Activated CD4-positive, CD25-positive, alpha-beta regulatory T cell treated with anti-CD3 and anti-CD28 coated beads, Interleukin-2, amount 50 U/mL, for 16 hours (primary cell): ENCODE measurements at places on chromosomes 5 and 9.

- no peak for DNase-seq
These were observed 850.5 kb upstream of the SEMA6A start for GRCh38 chr5:117425163-117425562.

GRCh38 chr5:175616083-175616482 lies 41.8 kb upstream of the HRH2 start:
- DNase-seq: no peak

- no peak for DNase-seq
These were observed 26.0 kb upstream of the C9orf72 start for GRCh38 chr9:27599102-27599869.

DNA sequence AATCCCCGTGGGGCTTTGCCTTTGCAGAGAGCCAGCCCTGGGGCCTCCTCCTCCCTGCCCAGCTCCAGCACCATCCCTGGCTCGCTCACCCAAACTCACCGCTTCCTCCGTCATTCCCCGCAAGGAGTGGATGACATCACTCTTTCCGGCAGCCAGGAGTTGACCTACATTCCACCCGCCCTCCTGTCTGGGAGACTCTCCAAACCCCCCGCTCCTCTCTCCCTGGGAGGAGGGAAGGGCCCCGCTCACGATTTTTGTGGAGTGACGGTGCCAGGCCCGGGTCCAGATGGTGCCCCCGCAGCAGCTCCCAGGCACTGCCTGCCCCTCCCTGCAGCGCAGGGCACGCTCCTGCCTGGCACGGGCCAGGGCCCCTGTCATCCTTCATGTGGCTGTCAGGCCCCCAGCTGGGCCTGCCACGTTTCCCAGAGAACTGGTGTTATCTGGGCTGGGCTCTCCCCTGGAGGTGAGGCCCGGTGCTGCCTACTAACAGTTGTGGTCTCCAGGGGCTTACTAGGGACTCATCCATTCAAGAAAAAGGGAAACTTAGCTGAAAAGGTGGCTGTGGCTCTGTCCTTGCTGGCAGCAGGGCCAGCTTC lies 52.3 kb downstream of the NTNG2 start:
- DNase-seq: no peak

DNA sequence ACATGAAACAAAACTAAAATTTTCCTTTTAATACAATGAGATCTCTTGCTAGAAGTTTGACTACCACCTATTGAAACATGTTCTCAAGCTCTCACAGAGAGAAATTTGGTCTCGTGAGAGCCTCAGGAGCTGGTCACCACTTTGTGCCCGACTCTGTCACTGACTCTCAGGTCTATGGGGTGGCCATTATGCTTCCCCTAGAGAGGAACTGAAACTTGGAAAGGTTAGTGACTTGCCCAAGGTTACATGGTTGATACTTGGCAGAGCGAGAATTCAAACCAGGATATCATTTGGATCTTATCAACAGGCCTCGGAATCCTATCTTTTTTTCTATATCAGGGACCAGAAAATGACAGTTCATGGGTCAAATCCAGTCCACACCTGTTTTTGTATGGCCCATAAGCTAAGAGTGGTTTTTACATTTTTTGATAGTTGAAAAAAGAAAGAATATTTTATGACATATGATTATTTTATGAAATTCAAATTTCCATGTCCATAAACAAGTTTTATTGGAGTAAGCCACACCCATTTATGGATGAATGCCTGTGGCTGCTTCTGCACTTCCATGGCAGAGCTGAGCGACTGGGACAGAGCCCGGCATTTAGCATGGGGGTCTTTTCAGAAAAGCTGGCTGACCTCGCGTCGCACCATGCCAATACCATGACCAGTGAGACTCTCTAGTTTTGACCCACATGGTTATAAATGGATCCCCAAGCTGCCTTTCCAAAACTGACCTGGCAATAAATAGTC lies 44.8 kb upstream of the EQTN start:
- DNase-seq: no peak

DNA sequence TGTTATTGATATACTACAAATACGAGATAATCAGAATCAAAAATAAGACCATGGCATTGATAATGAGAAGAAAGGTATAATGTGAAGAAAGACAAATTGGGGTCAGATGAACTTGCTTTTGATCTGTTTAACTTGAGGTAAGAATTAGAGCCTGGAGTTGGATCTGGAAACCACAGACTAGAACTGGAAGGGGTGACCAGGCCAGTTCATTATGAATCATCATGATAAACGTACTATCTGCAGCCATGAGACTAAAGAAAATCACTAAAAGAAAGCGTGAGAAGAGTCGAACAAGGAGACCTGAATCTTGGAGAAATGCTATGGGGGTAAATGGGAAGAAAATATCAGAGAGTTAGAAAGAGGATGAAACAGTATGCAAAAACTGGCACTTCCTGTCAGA lies 967.5 kb downstream of the NR2F1-AS1 start:
- no peak for DNase-seq

DNA sequence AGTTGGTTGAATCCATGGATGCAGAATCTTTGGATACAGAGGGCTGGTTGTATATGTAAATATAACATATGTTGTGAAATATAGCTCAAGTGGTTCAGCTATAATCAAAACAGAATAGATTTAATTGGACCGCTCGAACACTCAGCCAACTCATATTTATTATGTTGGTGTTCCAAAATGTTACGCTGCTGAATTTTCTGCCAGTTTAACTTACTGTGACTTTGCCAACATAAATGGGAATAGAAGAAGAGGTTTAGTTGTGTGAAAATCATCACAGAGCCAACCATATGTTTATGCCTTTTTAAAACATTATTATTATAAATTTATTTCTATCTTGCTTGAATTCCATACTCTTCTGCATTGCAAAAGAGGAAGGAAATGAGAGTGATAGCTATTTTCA lies 178.2 kb upstream of the FBXL7 start:
- no peak for DNase-seq

- DNase-seq: no peak
These were observed 625.3 kb upstream of the DMAC1 start for GRCh38 chr9:8424786-8425410.

GRCh38 chr5:58255386-58255785 lies 204.5 kb downstream of the PLK2 start:
- DNase-seq: no peak

DNA sequence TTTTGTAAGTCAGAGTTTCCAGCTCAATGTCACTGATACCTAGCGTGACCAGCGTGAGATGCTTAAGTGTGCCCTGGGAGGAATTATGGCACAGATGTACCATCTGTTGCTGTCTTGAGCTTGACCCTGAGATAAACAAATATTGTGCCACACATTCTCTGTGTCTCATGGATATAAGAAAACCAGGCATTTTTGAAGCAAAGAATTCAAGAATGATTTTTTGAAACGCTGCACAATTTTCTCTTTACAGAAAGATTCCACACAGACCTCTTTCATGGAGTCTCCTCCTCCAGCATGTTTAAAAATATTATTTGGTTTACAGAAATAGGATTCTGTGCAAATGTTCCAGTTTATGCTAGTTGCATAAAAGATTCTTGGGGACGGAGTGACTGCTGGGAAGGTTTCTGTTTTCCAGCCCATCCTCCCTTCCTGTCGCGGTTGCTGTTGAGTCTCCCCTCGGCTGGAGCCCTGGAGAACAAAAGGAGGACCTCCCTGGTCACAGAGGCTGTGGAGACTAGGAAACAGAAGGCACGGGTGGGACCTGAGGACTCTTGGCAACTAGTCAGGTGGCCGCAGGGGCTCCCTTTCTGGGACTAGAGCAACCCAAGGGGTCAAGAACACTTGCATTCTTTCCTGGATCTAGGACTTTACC lies 120.8 kb downstream of the RASGRF2 start:
- no peak for DNase-seq

- DNase-seq: no peak
These were observed 32.4 kb upstream of the TTC23L start for GRCh38 chr5:34806532-34806931.

DNA sequence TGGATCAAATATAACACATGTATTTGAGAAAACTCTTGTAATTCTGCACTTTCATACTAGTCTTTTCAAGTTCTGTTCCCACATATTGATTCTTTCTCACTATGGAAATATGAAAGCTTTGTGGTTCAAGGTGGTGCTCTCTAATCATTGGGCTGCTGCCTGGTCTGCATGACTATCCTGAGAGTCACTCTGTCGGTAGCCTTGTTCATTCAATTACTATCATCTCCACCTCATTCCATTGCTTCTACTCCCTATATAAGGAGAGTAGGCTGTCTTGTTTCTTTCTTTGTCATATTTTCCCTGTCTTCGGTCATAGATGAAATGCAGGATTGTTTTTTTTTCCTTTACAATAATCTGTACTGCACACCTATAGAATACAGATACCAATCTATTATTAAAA lies 341.4 kb upstream of the ACTBL2 start:
- DNase-seq: no peak

GRCh38 chr5:136025900-136026299 lies 2.9 kb upstream of the TGFBI start:
- DNase-seq: no peak

GRCh38 chr5:88691945-88692868 lies 190.8 kb downstream of the MEF2C start:
- DNase-seq: no peak
